ENCODE measurements at places on chromosomes 16 and 17. TPM values are rescaled to one million over a fixed set of nuclear protein-coding genes. Genes with fewer than 3 reads are reported as not detected.

Gene CD300H
- not detected for total RNA-seq

- no peak for DNase-seq
Observed at GRCh38 chr16:30351001-30351441, 4.1 kb downstream of the CD2BP2 start.

Gene PIPOX
- 0.46 TPM for total RNA-seq

Gene RAB26
- 24.9 TPM for total RNA-seq

DNA sequence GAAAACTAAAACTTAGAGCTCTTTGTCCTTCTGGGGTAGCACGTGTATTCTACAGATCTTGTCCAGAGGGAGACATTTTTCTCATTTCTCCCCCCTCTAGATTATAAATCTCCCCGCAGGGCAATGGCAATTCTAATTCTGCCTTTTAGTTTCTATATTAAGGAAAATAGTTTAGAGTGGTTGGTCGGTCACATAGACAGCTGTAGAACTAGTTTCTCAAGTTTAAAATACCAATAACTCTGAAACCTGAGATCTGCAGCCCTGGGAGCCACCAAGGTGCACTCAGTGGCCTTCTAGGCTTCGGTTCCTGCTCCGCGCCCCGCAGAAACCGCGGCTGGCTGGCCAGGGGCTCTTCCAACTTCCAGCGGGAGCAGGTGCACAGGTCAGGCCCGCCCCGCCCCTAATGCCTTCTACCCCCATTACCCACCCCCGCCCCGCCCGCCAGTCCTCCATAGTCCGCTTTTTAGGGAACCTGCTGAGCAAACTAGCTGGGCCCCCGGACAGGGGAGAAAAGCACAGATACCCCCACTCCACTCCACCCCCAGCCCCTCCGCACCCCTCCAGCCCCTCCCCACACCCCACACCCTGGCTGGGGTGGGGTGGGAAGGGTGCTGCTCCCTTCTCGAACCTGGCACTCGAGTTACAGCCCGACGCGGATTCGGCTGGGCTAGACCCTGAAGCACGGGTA, 431 bp downstream of the SLFN11 start:
- no peak for DNase-seq

DNA sequence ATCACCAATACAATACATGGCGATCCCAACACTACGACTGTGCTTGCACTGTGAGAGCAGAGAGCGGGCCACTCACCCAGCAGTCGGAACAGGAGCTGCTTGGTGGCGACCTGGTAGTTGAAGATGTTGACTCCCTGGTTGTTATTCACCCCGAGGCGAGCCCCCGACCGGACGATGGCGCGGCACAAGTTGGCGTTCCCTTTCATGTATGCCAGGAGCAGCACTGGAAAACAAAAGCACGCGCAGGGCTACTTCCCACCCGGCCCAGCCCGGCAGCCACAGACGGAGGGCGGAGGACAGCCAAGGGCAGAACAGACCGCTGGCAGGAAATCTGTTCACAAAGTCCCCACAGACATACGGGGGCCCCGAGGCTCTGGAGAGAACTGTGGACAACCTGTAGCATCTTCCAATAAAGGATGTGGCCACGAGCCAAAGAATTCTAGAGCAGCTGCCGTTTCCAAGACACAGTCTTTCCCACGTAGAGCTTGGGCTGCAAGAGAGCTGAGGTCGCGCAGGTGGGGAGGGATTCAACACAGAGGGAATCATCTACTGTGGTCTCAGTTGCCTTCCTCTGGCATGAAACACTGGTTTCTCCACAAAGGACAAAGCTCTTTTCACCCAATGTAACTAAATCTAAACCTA, 27.8 kb downstream of the CYB5D2 start:
- DNase-seq: no peak

GRCh38 chr16:74053826-74054225, 242.8 kb upstream of the PSMD7 start:
- DNase-seq: no peak

GRCh38 chr16:83002351-83003334, 375.9 kb downstream of the CDH13 start:
- no peak for DNase-seq

Gene CLTC
- 329 TPM for total RNA-seq

- DNase-seq: no peak
Observed at GRCh38 chr17:32552280-32552679, 65.5 kb downstream of the CDK5R1 start.

Gene KRTAP4-4
- not detected for total RNA-seq

DNA sequence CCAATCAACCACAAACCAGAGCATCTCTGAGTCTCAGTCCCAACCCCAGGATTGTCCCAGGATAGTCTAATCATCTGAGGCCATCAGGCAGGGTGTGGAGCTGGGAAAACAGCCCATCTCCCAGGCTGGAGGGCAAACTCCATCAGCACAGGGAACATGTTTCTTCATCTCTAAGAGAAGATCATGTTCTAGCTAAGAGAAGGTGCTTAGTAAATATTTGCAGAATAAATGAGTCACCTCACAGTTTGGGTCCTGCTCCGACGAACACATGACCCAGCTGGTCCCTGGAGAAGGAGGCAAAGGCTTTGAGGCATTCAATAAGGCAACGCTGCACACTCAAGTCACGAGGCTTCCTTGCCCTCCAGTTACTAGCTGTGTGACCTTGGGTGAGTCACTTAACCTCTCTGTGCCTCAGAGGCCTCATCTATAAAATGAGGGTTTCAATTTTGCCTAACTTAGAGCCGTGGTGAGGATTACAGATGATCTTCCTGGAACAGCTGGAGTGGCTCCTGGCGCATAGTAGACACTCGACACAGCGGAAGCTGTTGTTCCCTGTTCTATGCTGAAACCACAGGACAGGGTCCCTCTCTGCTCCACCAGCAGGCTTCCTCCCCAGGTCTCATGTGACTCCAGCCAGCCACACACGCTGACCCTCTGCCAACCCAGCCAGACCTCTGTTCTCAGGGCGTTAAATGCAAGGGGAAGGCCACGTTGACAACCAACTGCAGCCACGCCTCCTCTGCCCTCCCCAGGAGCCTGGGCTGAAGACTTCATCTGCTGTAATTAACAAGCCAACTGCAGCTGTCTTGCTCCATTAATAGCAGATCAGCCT, 10.3 kb upstream of the RPL38 start:
- peak; percentile 80 for DNase-seq

GRCh38 chr16:27980919-27981700, 82.4 kb downstream of the GSG1L start:
- DNase-seq: no peak

Gene ORAI3
- 21.0 TPM for total RNA-seq

GRCh38 chr17:40151414-40151963, 11.2 kb downstream of the CASC3 start:
- no peak for DNase-seq

GRCh38 chr17:41589301-41589700, 2.6 kb upstream of the KRT14 start:
- no peak for DNase-seq

- DNase-seq: no peak
Observed at GRCh38 chr16:74466872-74467271, 45.6 kb upstream of the CLEC18B start.

GRCh38 chr17:45408611-45409421, 23.9 kb downstream of the ARHGAP27 start:
- DNase-seq: no peak

- peak; percentile 29 for DNase-seq
Observed at GRCh38 chr16:2151188-2152091, 3.0 kb downstream of the RAB26 start.

DNA sequence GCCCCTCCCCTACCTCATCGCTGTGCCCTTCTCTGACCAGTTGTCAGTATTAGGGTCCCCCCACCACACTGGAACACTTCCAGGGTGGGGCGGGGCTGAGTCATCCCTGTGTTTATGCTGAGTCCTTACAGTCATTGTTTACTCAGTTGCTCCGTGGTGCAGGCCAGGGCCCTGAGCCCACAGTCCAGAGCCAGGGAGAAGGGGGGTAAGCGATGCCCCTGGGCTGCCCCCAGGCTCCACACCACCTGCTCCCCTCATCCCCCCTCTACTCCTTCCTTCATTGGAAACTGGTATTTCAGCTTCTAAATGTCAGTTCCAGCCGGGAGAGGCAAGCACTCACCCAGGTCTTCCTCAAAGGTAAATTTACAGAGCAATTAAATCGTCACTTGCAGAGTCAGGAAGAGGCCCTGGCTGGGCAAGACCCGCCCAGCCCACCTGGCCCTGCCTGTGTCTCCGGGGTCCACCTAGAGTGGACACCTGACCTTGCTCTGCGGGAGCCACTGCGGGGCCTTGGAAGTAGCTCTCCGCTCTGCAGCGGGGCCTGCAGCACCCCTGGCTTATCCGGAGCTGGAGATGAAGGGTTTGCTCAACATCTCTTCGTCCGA, 4.8 kb downstream of the ATP2A3 start:
- peak; percentile 77 for DNase-seq

GRCh38 chr17:74971842-74972106, 785 bp downstream of the HID1 start:
- DNase-seq: no peak

Gene MT1G
- total RNA-seq: 484 TPM

Gene C17orf67
- 2.0 TPM for total RNA-seq

- DNase-seq: no peak
Observed at GRCh38 chr17:4597975-4598374, 13.6 kb downstream of the SMTNL2 start.

Gene MYLK3
- 0.11 TPM for total RNA-seq

Gene PHLPP2
- 78.5 TPM for total RNA-seq

GRCh38 chr17:77433385-77434135, 292.8 kb downstream of the SEC14L1 start:
- DNase-seq: no peak

Gene CSH1
- not detected for total RNA-seq

Gene HBA2
- 14.0 TPM for total RNA-seq

DNA sequence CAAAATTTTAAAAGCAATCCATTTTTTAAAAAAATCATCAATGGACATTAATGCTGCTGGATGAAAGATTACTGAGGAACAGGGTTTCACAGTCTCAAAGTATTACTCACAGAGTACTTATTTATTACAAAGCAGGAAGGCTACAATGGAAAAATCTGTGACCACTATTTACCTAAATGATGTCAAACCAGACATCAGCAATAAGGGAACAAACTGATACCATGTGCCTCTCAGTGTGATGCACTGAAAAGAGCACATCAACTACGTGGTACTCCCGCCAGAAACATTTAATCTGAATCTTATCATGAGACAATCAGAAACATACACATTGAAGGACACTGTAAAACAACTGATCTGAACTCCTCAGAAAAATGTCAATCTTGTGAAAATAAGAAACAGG, 124.2 kb downstream of the PARN start:
- DNase-seq: no peak

Gene ZP2
- 0.18 TPM for total RNA-seq

- DNase-seq: no peak
Observed at GRCh38 chr17:57211543-57211942, 44.8 kb upstream of the MSI2 start.

DNA sequence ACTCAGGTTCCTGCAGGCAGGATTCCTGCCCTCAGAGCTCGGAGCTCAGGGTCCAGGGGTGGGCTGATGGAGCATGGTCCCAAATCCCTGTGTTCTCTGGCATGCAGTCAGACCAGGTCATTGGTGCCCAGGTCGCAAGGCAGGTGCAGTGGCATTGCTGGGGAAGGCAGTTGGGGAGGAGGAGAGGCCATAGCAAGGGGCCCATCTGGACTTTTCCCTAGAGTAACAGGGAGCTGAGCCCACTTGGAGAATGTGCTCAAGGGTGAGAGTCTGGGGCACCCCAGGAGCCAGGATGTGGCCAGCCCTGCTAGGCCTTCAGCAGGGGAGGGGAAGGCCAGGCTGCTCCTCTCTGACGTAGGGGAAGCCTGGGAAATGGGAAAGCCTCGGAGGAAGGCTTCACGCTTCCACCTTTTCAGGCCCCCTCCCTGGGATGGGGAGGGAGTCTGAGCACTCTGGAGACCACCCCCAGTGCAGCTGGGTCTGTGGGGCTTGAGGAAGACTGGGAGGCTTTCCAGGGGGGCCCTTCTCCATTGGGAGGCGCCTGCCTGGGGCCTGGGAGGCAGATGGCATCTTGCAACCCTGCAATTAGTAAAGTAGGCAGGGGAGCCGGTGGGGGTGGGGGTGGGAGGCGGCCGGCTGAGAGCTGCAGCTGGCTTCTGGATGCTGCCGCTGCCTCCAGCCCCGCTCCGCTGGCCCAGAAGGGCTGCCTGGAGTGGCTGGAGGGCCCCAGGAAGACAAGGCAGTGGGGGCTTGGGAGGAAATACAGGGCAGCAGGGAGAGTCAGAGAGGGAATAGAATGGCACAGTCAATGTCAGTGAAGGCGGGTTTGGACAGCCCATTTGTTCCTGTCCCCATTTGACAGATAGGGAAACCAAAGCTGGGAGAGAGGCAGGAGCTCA, 21.1 kb upstream of the DOK4 start:
- no peak for DNase-seq

Gene PYY
- 79.7 TPM for total RNA-seq

DNA sequence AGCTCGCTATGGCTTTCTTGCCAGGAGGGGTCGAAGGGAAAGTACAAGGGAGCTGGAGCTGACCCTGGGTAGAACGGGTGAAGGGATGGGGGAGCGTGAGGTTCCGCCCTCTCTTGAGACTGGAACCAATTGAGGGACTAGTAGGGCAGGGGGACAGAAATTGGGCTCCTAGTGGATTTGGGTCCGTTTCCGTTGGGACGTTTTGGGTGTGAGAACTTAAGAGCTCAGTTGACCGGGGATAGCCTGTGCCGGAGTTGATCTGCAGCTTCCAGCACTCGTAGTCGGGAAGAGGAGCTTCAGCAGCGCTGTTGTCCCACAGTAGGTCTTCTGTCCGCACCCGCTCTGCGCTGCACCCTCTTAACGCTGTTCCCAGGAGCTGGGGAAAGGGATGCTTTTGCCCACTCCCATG, 481 bp downstream of the CNTROB start:
- peak; percentile 54 for DNase-seq

Gene MYO15B
- total RNA-seq: 676 TPM

Gene COG1
- total RNA-seq: 59.6 TPM

Gene EPN3
- 40.1 TPM for total RNA-seq

Gene ZFP3
- total RNA-seq: 8.6 TPM

DNA sequence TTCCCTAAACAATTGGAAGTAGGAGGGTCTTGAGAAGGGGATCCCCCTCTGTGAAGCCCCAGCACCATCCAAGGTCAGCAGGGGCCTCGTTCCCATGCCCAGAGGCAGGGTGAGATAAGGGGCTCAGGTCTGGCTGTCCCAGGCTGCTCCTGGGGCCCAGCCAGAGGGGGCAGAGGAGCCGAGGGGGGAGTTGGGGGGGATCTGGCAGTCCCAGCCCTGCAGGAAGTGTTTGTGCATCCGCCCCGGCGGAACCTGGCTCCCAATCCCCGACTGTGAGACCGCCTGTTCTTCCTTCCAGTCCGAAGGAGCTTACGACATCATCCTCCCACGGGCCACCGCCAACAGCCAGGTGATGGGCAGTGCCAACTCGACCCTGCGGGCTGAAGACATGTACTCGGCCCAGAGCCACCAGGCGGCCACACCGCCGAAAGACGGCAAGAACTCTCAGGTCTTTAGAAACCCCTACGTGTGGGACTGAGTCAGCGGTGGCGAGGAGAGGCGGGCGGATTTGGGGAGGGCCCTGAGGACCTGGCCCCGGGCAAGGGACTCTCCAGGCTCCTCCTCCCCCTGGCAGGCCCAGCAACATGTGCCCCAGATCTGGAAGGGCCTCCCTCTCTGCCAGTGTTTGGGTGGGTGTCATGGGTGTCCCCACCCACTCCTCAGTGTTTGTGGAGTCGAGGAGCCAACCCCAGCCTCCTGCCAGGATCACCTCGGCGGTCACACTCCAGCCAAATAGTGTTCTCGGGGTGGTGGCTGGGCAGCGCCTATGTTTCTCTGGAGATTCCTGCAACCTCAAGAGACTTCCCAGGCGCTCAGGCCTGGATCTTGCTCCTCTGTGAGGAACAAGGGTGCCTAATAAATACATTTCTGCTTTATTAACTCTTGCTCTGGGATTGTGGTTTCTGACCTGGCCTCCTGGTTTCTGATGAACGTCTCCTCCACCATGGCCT, 14.9 kb downstream of the GPRC5C start:
- no peak for DNase-seq

GRCh38 chr17:77225265-77225664, 84.5 kb downstream of the SEC14L1 start:
- DNase-seq: no peak

All from left colon (tissue), 2 donors.